Tibial nerve (tissue), 4 donors: ENCODE measurements at places on chromosomes 5 and 9. TPM values are rescaled to one million over a fixed set of nuclear protein-coding genes. Genes with fewer than 3 reads are reported as not detected.

ZFP2 gene
- total RNA-seq = 2.7 TPM

FOXD4 gene
- not detected for total RNA-seq

CACNA1B gene
- total RNA-seq = under 0.01 TPM

NUDT2 gene
- 29.9 TPM for total RNA-seq

- peaks cover 21% of the 10 kb centered on the region for H3K4me1 ChIP-seq
- H3K27ac ChIP-seq = no peak overlapping the region
- no peak for DNase-seq
- no peaks in the 10 kb centered on the region for H3K27me3 ChIP-seq
- no peaks in the 10 kb centered on the region for H3K36me3 ChIP-seq
Measured at GRCh38 chr9:137626464-137626863, 7.7 kb downstream of the EHMT1 start.

DNA sequence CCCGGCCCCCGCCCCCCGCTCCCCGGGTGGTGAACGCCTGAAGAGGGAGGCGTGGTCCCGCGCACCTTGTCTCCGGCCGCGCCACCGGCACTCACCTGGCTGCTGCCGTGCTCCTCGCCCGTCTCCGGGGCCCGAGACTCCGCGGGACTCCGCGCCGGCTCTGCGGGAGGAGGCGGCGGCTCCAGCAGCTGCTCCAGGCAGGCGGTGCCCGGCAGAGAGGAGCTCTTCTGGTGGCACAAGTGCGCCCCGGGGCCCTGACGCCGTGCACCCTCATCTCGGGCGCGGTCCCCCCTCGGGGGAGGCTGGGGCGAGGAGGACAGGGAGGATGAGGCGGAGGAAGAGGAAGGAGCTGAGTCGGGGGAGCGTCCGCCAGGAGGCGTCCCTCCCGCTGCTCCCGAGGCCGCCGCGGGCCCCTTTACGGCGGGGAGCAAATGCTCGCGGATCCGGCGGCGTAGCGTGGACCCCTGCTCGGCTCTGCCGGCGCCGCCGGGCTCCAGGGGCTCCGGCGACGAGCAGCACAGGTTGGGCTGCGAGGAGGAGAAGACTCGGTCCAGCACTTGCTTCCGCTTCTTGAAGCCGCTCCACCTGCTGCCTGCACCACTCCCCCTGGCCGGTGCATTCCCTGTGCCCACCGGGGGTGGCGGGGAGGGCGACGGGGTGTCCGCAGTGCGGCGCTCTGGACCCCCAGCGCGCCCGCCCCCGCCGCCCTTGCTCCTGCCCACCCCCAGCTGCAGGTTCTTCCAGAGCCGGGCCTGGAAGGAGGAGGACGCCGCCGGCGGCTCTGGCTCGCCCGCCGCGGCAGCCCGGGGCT is 928 bp downstream of the MCTP1 start:
- DNase-seq = no peak
- no peaks in the 10 kb centered on the region for H3K27me3 ChIP-seq
- peak overlapping the region; percentile 71 for H3K4me3 ChIP-seq
- peaks cover 14% of the 10 kb centered on the region for H3K4me1 ChIP-seq
- no peaks in the 10 kb centered on the region for H3K36me3 ChIP-seq

DNA sequence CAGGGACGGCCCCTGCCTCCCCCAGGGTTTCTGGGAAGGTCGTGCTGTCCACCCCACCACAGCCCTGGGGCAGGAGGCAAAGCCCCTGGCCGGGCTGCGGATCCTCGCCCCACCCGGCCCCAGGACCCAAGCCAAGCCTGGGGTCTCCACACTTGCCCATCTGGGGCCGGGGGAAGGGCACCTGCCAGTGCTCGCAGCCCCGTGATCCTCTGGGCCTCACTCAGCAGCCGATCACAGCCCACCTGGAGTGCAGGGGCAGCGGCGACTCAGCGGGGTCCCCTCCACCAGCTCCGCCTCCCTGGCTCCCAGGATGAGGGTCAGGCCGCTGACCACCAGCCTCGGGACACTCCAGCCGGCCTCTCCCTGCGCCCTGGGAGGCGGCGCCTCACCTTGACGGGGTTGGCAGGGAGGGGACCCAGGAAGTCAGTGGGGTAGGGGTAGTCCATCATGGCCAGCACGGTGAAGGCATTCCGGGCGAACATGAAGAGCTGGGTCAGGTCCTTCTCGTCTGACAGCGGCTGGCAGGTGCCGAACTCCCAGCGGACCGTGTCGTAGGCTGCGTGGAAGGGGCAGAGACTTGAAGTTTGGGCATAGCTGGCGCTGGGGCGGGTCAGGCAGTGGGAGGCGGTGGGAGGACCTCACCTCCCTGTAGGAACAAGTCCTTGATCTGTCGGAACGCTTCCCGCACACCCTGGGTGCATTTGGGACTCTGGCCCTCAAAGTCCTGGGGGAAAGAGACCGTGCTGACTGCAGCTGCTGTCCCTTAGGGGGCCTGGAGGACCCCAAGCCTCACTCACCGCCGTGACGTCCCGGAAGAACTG is 1.8 kb downstream of the DPP7 start:
- H3K27ac ChIP-seq = no peak overlapping the region
- no peak for DNase-seq
- H3K4me1 ChIP-seq = peaks cover 6% of the 10 kb centered on the region
- no peak overlapping the region for H3K4me3 ChIP-seq

DNA sequence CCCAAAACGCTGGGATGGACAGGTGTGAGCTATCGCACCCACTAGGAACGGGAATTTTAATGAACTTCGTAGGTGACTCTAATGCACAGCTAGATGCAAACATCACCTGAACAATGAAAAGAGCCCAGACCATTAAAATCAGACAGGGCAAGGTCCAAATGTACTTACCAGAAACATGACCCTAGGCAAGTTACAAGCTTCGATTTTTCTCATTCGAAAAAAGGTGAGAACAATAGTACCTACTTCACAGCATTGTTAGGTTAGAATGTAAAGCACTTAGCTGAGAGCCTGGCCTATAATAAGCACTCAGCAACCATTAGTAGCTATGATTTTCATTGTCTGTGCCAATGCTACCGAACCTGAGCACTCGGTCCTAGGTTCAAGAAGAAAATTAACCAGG is 5.8 kb upstream of the KLHL3 start:
- H3K27ac ChIP-seq = no peak overlapping the region
- no peaks in the 10 kb centered on the region for H3K27me3 ChIP-seq
- DNase-seq = no peak
- H3K4me3 ChIP-seq = no peak overlapping the region

DNA sequence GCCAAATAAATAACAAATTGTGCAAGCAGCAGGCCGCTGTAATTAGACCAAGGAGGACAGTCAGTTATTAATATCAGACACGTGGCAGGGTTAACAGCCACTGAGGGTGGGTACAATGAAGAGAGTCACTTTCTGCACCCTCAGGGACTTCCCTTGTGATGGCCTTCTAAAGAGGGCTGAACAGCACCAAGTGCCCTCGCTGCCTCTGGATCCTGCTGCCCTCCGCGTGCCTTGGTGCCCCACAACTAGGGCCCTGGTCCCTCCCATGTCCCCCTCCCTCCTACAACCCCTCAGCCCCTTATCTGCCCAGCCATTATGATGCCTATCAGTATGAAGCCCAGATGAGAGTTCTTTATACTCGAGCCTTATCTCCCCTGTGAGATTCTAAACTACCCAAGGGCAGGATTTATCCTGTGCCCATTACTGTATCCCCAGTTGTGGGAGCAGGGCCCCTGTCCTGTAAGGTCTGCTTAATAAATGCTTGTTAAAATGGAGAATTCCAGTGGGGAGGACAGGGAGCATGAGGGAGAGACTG is 37.3 kb downstream of the PCDH1 start:
- H3K27ac ChIP-seq = peak overlapping the region; percentile 84
- no peak for DNase-seq

- no peaks in the 10 kb centered on the region for H3K36me3 ChIP-seq
- peak overlapping the region; percentile 23 for H3K27ac ChIP-seq
- no peak for DNase-seq
Measured at GRCh38 chr5:80755626-80756025, 100.8 kb upstream of the DHFR start.

DNA sequence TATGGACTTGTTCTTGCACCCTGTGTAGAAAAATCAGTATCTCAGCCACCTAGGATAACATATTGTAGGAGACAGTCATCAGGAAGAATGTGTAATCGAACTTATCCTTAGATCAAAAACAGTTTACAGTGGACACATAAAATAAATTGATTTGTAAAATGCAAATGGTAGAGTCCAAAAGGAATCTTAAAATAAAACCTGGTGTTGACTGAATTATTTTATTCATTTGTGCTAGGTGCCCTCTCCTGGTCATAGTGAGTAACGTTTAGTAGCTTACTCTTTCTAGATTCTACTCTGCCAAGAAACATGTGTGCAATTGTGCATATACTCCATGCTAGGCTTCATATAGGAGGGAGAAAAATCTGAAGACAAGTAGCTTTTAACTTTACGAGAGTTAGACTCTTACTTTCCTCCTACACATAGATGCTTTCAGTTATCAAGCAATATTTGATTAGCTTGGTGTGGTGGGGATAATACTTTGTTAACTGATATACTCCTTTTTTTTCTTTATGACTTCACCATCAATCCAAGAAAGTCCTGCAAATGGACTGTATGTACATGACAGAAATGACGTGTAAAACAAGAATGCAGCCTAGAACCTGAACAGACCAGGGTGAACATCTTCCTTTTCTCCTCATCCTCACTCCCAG is 23.7 kb upstream of the LOX start:
- H3K4me1 ChIP-seq = no peaks in the 10 kb centered on the region
- no peaks in the 10 kb centered on the region for H3K36me3 ChIP-seq
- no peaks in the 10 kb centered on the region for H3K27me3 ChIP-seq

- no peaks in the 10 kb centered on the region for H3K4me1 ChIP-seq
- H3K27ac ChIP-seq = no peak overlapping the region
- no peaks in the 10 kb centered on the region for H3K36me3 ChIP-seq
- H3K27me3 ChIP-seq = no peaks in the 10 kb centered on the region
- H3K4me3 ChIP-seq = no peak overlapping the region
Measured at GRCh38 chr9:131986089-131986488, 93.6 kb downstream of the MED27 start.

GRCh38 chr9:93033531-93033930 is 25.0 kb upstream of the SUSD3 start:
- DNase-seq = no peak
- no peaks in the 10 kb centered on the region for H3K27me3 ChIP-seq
- no peak overlapping the region for H3K27ac ChIP-seq
- no peaks in the 10 kb centered on the region for H3K4me1 ChIP-seq

DNA sequence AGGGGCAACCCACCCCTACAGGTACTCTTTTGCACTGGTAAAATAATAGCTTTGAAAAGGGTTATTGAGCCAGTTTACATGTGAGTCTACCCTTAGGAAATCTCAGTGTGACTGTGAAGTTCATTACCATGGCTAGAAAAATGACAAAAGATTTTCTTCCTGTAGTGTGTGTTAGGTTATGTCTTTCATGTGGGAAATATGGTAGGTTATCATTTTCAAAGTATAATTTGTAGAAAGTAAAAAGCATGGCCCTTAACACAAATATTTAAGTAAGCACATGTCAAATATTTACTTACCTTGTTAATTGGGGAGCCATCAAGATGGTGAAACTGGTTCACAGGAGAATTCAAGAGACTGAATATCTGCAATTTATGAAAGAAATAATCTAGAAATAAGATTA is 37.3 kb upstream of the PLPP1 start:
- H3K27ac ChIP-seq = no peak overlapping the region
- no peak for DNase-seq
- no peaks in the 10 kb centered on the region for H3K36me3 ChIP-seq
- H3K4me1 ChIP-seq = peaks cover 44% of the 10 kb centered on the region
- no peaks in the 10 kb centered on the region for H3K27me3 ChIP-seq
- H3K4me3 ChIP-seq = no peak overlapping the region

- no peaks in the 10 kb centered on the region for H3K4me1 ChIP-seq
- no peaks in the 10 kb centered on the region for H3K27me3 ChIP-seq
- H3K27ac ChIP-seq = no peak overlapping the region
- H3K4me3 ChIP-seq = no peak overlapping the region
Measured at GRCh38 chr5:14880688-14881087, 9.1 kb upstream of the ANKH start.

DNA sequence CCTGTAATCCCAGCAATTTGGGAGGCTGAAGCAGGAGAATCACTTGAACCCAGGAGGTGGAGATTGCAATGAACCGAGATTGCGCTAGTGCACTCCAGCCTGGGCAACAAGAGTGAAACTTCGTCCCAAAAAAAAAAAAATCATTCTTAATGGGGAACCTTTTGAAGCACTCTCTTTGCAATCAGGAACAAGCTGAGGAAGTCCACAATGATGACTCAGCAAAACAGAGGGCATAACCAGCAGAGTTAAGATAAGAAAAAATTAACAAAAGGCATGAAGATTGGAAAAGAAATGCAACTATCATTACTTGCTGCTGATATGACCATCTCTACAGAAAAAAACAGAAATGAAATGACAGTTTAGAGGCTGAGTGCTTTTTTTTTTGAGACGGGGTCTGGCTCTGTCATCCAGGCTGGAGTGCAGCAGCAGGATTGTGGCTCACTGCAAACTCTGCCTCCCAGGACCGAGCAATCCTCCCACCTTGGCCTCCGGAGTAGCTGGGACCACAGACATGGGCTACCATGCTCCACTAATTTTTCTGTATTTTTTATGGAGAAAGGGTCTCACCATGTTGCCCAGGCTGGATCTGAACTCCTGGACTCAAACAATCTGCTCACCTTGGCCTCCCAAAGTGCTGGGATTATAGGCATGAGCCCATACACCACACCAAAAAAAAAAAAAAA is 88.0 kb downstream of the FNBP1 start:
- DNase-seq = no peak
- no peaks in the 10 kb centered on the region for H3K4me1 ChIP-seq
- H3K27me3 ChIP-seq = no peaks in the 10 kb centered on the region
- H3K4me3 ChIP-seq = no peak overlapping the region
- no peaks in the 10 kb centered on the region for H3K36me3 ChIP-seq

- DNase-seq = no peak
- H3K27me3 ChIP-seq = no peaks in the 10 kb centered on the region
- no peaks in the 10 kb centered on the region for H3K36me3 ChIP-seq
- H3K27ac ChIP-seq = no peak overlapping the region
- H3K4me1 ChIP-seq = no peaks in the 10 kb centered on the region
Measured at GRCh38 chr5:51395666-51396356, 12.6 kb downstream of the ISL1 start.

GRCh38 chr9:76101947-76102346 is 211.5 kb downstream of the PCSK5 start:
- no peak for DNase-seq
- no peak overlapping the region for H3K27ac ChIP-seq
- no peaks in the 10 kb centered on the region for H3K36me3 ChIP-seq
- no peaks in the 10 kb centered on the region for H3K27me3 ChIP-seq
